ENCODE measurements at places on chromosomes 16 and 17.

DNA sequence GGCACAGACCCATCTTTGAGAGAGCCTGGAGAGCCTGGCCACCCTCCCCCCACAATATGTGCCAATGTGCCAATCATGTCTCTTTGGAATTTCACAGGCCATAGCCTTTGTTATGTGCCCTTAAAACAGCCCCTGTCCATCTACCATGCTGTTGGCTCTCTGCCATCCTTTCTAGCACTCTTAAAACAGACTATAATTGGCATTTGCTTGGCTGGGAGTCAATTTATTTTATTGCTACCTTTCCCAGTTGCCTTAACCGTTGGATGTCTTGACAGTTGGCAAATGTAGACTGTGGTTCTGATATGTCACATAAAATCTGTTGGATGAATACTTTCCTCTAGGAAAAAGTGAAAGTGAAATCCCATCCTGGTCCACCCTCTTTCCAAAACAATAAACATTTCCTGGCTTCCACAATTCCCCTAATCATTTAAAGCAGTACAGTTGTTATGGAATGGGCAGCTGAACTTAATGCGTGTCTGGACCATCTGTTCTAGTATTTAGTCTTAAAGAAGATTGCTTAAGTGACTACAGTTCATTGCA is 394.0 kb downstream of the KCNJ2 start:
- no peak for DNase-seq

GRCh38 chr16:28038409-28038808 is 25.1 kb downstream of the GSG1L start:
- no peak for DNase-seq

DNA sequence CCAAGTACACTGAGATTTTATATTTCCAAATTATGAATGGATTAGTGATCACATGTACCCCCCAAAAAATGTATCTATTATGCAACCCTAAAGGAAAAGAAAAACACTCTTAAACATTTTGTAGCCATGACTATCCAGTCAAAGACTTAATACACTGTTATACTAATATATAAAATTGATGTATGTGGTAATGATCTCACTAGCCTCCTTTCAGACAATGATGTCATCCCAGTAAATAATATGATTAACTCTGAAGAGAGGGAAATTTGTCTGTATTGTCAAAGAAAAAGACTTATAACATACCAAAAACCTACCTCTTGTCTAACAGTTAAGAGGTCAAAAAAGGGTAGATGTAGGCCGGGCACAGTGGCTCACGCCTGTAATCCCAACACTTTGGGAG is 80.7 kb downstream of the USP32 start:
- DNase-seq = no peak

GRCh38 chr16:12688951-12689850 is 114.5 kb downstream of the CPPED1 start:
- DNase-seq = no peak

- no peak for DNase-seq
These were observed 18.2 kb upstream of the TMEM11 start for GRCh38 chr17:21232033-21232749.

- DNase-seq = no peak
These were observed 741 bp downstream of the PLK1 start for GRCh38 chr16:23679274-23679985.

GRCh38 chr16:86723689-86724088 is 145.3 kb downstream of the FOXL1 start:
- DNase-seq = no peak

- no peak for DNase-seq
These were observed 205.2 kb downstream of the STX8 start for GRCh38 chr17:9370467-9370866.

DNA sequence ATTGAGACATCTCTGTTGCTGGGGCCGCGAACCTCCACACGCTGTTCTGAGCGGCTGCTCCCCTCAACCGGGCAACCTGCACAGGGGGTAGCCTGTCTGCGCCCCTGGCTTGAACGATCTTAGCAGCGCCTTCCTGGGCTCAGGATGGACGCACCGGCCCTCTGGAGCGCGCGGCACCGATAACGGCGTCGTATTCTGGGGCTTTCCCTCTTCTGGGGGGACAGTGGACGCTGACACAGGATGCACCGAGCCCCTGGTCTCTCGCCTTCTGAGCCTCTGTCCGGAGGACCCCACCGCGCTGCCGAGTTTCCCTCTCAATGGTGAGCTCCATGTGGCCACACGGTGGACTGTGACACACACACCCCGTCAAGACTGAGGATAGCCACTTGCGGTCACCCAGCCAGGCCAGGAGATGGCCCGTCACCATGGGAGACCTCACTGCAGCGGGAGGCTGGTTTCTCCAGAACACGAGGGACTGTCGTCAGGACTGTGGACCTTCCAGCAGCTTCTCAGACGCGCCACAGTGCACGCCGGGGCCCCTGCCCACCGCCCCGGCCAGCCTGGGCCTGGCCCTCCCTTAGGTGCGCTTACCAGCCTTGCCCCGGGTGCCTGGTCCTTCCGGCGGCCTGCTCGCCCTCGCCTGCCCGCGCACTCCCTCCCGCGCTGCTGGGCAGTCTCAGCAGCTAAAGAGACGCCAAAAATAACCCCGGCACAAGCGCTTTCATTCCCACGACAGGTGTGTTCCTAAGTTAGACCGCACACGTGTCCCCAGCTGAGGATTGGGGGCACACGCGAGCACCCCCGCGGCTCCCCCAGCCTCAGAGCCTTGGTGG is 30.0 kb upstream of the PABPN1L start:
- peak; percentile 50 for DNase-seq

- no peak for DNase-seq
These were observed 72.7 kb downstream of the SMG6 start for GRCh38 chr17:2230877-2231276.

DNA sequence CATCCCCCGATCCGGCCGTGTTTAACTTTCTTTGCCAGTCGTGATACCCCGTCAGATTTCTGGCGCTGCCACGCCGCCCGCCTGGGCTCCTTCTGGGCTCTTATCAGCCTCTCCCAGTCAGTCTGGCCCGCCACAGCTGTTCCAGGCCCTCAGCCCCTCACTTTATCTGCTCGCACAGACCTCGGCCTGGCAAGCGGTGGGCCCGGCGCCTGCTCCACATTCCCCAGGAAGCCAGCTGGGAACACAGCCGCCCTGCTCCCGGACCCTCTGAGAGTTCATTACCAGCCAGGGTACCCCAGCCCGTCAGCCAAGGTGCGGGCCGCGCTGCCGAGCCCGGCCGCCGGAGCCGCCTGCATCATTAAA is 157.5 kb downstream of the ZNF423 start:
- no peak for DNase-seq

GRCh38 chr16:59665618-59666220 is 931.6 kb upstream of the GOT2 start:
- DNase-seq = no peak

- no peak for DNase-seq
These were observed 17.5 kb upstream of the PABPN1L start for GRCh38 chr16:88883946-88884345.

Data from G401 (cell line).